ENCODE measurements at places on chromosomes 6 and 20.

- no peak for DNase-seq
Measured at GRCh38 chr6:104736545-104736944, 123.2 kb downstream of the HACE1 start.

DNA sequence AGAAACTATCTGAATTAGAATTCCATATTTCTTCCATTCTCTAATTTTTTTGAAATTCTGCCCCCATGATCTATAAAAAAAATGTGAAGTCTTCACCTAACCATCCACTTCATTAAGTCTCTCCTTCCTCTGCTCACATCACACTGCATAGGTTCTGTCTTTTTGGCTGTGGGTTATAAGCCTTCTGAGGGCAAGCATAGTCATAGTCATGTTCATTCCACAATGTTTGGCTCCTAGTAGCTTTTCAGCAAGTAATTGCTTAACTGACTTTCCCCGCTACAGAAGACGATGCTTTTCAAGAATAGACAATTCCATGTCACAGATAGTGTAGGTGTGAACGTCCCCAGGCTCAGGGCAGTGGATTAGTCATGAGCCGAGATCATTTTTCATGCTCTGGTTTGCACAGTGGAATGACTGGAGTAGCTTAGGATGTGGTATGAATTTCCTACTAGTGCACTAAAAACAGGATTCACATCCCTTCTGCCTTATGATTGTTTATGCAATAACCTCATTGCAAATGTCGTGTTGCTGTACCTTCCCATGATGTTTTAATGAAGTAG, 29.1 kb downstream of the WRNIP1 start:
- DNase-seq: no peak

DNA sequence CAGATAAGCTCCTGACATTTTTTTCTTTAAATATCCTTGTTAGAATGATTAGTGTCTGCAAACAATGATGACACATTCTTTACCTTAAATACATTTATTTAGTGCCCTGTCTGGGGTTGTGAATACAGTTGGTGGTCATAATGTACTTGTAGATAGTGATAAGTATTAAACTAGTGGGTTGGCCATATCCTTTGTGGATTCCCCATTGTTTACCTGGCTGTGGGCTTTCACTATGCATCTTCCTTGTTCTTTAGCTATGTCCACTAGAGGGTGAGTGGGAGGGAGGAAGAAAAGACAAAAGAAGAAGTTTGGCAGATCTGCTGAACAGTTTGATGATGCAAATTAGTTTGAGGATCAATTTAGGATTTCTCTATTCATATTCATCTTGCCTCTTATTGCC, 15.7 kb downstream of the HS3ST5 start:
- DNase-seq: no peak

DNA sequence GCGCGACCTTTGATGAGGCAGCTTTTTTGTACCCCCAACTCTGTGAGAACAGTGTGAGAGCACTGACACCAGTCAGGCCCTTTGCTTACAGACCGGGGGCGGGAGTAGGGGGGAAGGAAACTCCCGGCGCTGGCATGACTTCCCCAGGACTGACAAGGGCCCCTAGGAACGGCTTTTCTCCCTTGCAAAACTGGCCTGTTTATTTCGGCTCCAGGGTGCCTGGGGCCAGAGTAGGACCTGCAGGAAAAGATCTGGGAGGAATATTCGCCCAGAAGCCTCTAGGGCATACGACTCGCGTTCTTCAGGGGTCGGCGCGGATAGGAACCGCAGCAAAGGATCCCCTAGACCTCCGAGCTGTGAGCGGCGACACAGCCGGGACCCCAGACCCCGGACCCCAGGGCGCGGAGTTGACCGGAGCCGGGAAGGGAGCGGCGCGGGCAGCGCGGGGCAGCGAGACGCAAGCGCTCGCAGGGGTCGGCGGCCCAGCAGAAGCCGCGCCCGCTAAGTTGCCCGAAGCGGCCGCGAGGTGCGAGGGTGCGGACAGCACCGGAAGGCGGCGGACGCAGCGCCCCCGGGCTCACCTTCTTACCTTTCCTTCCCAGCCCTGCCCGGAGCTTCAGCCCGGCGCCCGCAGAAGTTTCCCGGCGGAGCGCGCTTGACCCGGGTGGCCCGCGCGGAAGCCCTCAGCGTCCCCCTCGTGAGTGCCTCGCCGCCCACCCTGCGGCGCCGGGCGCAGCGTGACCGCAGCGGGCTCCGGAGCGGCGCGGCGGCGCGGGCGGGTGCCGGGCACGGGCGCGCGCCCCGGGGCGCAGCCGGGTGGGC, at the start of gene POPDC3:
POPDC3 (minus strand) TSS at position 771 of the 822 bp plus-strand sequence. CDS start 18,105 bp downstream, outside the sequence.
- DNase-seq: no peak

- no peak for DNase-seq
Measured at GRCh38 chr6:71476371-71476770, 187.8 kb downstream of the OGFRL1 start.

DNA sequence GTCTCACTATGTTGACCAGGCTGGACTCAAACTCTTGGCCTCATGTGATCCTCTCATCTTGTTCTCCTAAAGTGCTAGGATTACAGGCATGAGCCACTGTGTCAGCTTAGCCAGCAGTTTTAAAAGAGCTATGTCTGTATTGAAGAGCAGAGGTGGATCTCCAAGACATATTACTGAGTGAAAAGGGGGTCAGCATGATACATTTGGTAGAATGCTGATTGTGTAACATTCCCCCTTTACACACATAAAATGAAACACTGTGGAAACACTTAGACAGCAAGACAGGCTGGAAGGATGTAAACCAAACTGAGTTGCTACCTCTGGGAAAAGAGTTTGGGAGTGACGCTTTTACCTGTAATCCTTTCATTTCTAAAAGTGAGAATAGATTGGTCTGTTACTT, 1.7 kb upstream of the RIPOR3 start:
- DNase-seq: no peak
